ENCODE measurements at places on chromosomes 13 and 19.

- no peak for DNase-seq
Measured at GRCh38 chr13:109773276-109773675, 13.1 kb downstream of the IRS2 start.

DNA sequence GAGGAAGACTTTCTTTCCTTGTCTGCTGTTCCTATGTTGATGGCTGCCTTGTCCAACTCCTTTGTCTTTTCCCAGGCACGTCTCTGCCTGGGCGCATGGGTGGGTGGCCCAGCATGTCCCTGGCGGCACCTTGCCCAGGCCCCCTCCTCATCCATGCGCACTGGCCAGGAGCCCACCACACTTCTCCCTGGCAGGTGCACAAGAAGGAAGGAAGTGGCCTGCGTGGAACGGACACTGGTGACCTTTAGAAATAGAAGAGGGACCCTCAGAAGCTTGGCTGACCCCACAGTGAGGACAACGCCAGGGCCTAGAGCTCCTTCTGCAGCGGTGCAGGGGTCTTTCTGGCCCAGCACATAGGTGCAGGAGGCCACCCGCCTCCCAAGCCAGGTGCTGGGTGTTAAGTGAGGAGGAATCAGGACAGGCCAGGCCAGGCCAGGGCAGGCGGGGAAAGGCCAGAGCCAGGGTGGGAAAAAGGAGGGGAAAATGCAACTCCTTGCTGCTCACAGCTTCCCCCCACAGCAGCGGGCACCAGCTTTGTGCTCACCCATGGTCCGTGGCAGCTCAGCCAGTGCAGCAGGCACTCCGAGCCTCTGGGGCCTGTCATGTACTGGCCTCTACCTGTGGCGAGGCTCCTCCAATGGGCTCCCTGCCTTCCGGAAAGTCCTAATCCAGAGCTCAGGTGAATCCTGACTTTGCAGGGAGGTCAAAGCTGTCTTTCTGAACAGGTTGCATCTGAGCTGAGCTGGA is 104.0 kb downstream of the SOX1 start:
- DNase-seq, result no peak

DNA sequence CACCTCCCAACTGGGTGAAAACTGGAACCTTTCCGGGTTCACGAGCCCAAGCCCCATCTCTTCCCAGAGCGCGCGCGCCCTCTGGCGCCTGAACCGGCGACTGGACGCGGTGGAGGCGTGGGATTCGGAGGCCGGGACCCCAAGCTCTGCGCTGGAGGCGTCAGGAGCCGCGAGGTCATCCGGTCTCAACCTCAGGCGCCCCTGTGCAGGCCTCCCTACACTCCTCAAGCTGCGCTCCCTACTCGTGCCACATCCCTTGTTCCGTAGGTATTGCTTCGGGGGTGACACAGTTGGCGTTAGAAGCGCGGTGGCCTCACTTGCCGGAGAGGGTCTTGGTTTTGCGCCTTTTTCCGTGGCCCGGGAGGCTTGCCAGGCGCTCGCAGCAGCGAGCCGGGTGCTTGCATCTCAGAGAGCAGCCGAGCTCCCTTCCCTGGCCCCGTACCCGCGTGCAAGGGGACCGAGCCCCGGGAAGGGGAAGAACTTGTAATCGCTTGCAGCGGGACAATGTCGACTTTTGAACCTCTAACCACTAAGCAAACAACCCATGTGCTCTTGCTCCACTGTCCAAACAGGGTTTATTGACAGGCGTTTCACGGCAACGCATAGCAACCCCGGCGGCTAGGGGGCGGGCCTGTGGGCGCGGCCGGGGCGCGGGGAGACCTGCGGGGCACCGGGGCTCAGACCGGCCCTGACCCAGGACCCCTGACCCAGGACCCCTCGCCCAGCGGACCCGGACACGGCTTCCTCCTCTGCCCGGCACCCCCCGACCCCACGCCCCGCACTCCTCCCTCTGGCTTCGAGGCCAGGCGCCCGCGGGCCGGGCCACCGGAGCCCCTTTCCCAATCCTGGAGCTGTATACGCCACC is 8.5 kb downstream of the CDX2 start:
- no peak for DNase-seq

DNA sequence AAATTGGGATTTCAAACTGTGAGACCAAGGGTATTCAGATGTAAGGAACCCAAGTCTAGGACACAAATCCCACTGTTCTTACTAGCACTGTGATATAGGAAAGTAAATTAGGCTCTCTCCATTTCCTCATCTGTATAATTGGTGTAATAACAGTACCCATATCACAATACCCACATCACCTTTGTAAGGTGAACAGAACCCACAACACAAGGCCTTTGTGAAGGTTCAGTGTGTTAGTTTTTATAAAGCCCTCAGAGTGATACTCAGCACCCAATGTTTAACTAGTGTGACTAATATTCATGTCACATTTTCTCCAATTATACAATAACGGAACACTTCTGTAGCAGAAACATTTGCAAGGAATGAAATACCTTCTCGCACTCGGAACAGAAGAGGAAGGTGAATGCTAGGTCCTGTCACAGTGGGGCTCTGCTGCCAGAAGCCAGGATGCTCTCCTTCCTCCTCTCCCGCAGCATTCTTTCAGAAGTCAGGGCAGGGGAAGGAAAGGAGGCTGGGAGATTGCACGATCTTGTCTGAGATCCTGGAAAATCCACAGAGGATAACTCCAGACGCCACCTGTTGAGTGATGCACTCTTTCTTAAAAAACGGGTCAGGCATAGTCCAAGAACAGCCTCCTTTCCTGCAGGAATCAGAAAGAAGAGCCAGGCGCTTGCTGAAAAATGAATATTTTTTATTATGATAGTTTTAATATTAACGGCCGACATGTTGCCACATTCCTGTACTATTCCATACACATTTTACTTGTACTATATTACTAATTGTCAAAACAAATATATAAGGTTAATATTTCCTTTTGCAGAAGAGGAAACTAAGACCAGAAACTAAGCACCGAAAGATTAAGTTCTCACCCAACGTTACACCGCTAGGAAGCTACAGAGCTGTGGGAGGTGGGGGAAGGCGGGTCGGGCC is 762 bp downstream of the ZNF45 start:
- no peak for DNase-seq

DNA sequence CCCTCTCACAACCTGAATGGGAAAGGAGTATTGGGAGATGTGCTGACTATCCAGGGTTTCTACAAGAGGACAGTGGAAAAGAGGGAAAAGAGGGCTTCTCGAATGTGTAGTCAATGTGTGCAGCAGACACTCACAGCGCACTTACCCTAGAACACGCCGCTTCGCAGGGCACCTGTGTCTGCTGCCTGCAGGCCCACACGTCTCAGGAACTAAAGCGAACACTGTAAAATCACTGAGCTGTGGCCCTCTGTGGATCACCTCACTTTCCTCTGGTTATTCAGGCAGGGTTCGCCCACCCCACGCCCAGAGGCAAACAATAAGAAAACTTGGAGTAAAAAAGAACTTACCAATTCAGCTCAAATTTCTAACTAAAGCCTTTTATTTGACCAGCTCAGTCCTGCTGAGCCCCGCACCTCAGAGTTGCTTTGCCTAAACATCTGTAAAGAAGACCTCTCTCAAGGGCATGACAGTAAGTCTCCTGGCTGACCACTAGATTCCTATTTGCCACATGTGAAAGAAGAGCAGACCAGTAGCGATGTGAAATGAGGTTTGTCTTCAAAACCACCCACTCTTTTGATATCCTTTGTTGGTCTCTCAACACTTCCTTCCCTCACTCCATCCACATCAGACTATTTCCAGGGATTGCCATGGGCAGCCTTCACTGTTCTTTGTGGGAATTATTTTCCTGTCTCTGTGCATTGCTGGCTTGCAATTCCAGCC is 19.3 kb upstream of the DOCK9 start:
- DNase-seq, result no peak

Measured in heart left ventricle (tissue), 16 donors.